CD4-positive, alpha-beta T cell treated with Interferon alpha-2 for 1 hour (primary cell): ENCODE measurements at places on chromosomes 5 and 9.

DNA sequence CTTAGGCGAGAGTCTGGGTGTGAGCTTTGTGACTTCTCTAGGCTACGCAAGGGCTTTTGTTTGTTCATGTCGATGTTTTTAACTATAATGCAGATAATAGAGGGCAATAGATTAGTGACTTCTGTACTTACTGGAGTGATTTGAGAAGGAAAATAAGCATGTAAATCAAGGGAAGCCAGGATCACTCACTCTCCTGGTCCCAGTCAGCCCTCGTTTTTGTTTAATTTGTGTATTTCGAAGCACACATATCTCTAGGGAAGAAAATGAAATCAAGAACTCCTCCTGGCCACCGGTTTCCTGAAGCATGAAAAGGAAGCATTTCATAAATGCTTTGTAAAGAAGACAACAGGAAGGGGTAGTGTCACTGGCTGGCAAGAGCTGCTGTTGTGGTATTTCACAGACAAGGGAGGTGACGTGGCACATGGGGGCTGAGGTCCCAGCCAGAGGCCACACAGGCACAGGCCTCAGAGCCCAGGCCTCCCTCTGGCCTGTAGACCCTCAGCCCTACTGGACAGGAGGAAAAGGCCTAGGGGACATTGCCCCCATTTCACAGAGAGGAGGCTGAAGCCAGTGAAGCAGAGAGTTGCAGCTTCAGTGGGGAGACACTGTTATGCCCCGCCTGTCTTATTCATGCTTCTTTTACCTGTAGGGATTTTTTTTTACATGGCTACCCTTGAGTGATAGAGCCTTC is 34.1 kb downstream of the IRF1 start:
- peak; percentile 87 for DNase-seq

GRCh38 chr5:88116396-88116795 is 152.2 kb downstream of the TMEM161B start:
- DNase-seq, result no peak

- no peak for DNase-seq
These were observed 369.0 kb downstream of the MAT2B start for GRCh38 chr5:163874431-163874830.

GRCh38 chr5:120436996-120437395 is 27.1 kb upstream of the PRR16 start:
- no peak for DNase-seq

- no peak for DNase-seq
These were observed 245.2 kb downstream of the EFNA5 start for GRCh38 chr5:107425541-107426031.

- peak; percentile 40 for DNase-seq
These were observed 62.7 kb downstream of the ST8SIA4 start for GRCh38 chr5:100840370-100840769.

- no peak for DNase-seq
These were observed 41.0 kb upstream of the SEMA4D start for GRCh38 chr9:89538871-89539270.

GRCh38 chr5:159682623-159683022 is 233.7 kb upstream of the ADRA1B start:
- DNase-seq, result no peak

GRCh38 chr9:73151653-73152542 is at the start of gene ANXA1:
Gene ANXA1, plus strand, starts transcription at chr9:73151865. Its CDS starts 6,671 bp downstream, at chr9:73158536.
- DNase-seq, result peak; percentile 90

- no peak for DNase-seq
These were observed 386.0 kb upstream of the GRIN3A start for GRCh38 chr9:102124465-102124864.

- DNase-seq, result no peak
These were observed 37.4 kb upstream of the GRAMD2B start for GRCh38 chr5:126385524-126386502.

DNA sequence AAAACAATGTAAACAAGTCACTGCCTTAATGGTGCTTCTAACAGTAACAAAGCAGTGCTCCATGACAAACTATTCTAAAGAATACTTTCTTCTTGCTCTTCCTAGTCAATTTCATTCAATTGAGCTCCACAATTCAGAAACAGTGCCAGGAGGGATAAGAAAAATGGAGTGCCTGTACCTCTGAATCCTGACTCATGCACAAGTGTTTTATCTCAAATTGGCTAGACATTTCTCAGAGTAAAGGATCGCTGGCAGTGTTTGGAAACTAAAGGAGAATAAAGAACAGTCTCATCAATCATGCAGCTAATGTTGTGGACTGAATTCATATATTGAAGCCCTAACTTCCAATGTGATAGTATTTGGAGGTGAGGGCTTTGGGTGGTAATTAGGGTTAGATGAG is 27.6 kb downstream of the SLC25A51 start:
- DNase-seq, result no peak

- peak; percentile 68 for DNase-seq
These were observed 57.0 kb downstream of the COL15A1 start for GRCh38 chr9:99000476-99001395.

- no peak for DNase-seq
These were observed 3.2 kb downstream of the PAPPA start for GRCh38 chr9:116156621-116157314.

GRCh38 chr5:68332080-68332451 is 116.5 kb downstream of the PIK3R1 start:
- DNase-seq, result no peak
